ENCODE measurements at places on chromosomes 4 and X.

DNA sequence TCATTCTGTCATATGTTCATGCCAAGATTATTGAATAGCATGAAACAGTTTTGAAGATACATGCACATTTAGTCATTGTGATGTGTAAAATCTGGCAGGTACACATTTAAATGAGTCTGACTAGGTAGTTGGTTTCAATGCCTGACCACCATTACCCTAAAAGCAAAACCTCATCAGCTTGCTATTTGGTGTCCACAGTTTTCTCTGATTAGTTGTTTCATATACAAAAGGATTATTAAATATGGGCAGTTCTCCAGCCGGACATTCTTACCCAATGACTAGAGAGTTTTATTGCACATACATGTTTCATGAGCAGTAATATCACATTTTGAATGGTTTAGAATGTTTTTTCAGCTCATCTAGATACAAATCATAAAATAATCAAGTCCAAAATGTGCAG is 23.7 kb downstream of the DCHS2 start:
- no peak for DNase-seq

- DNase-seq = no peak
Measured at GRCh38 chr4:176864238-176864637, 71.5 kb upstream of the VEGFC start.

DNA sequence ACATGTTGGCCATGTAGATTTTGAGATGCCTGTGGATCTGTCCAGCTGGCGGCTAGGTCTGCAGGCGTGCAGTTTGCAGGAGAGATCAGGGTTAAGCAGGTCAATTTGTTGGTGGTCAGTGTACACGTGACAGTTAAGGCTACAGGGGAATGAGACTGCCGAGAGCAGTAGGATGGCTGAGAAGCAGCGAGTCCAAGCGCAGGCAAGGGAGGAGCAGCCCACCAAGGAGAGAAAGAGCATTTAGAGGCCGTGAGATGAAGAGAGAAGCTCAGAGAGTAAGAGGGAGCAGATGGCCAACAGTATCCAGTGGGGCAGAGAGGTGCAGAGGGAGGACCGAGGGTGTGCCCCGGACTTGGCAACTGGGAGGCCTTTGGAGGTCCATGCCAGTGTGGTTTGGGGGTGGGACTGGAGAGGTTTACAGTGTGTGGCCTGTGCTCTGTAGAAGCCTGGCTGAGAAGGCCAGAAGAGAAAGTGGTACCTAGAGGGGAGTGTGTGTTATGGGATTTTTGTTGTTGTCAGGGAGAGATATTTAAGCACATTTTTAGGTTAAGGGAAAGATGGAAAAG is 18.4 kb downstream of the SNX25 start:
- no peak for DNase-seq

GRCh38 chrX:121365572-121366161 is 318.3 kb downstream of the GLUD2 start:
- no peak for DNase-seq

- DNase-seq = no peak
Measured at GRCh38 chrX:21875013-21875412, 19.2 kb downstream of the YY2 start.

- no peak for DNase-seq
Measured at GRCh38 chr4:36324808-36325207, 43.4 kb downstream of the DTHD1 start.

GRCh38 chrX:115940348-115940747 is 230.2 kb upstream of the AGTR2 start:
- no peak for DNase-seq

Measured in T follicular helper cell (primary cell).